ENCODE measurements at places on chromosomes 5 and 9. TPM values are rescaled to one million over a fixed set of nuclear protein-coding genes. Genes with fewer than 3 reads are reported as not detected.

- no peak for DNase-seq
Observed at GRCh38 chr5:139649082-139649991, 1.2 kb downstream of the CXXC5 start.

DNA sequence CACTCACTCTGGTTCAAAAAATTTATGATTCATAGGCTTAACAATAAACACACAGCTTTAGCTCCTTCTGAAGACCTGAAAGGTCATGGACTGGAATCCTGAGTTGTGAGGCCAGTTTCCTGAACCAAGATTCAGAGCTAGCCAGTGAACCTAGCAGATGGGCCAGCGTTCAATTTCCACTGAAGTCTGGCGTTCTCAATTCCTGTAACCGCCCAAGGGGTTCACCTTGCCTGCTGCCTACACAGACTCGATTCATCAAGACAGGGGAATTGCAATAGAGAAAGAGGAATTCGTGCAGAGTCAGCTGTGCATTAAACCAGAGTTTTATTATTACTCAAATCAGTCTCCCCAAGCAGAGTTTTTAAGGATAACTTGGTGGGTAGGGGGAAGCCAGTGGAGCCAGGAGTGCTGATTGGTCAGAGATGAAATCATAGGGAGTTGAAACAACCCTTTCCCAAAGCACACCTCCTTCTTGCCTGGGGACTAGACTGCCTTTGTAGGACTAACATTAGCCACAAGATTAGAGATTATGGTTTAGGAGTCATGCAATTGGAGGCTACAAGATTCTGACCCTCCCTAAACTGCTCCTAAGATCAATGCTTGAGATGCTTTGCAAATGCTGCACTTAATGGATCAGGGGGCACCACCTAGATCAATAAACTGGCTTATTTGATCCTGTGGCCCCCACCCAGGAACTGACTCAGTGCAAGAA lies 117.5 kb upstream of the SHB start:
- peak; percentile 88 for DNase-seq

DNA sequence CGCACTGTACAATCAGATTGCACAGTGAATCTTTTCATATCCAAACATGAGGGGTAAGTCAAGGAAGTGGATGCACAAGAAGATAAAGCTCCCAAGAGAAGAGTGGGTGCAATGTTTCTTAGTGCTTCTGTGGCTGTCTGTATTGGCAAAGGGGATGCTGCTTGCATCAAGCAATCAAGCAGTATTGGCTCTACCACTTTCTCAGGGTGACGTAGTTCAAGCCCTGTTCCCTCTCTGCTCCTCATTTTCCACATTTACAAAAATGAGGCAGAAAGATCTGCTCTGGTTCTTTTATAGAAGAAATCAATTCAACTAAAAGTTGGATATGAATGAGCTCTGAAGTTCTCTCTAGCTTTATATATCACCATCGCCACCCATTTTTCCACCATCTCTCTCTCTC lies 2.3 kb downstream of the TNFSF8 start:
- no peak for DNase-seq

DNA sequence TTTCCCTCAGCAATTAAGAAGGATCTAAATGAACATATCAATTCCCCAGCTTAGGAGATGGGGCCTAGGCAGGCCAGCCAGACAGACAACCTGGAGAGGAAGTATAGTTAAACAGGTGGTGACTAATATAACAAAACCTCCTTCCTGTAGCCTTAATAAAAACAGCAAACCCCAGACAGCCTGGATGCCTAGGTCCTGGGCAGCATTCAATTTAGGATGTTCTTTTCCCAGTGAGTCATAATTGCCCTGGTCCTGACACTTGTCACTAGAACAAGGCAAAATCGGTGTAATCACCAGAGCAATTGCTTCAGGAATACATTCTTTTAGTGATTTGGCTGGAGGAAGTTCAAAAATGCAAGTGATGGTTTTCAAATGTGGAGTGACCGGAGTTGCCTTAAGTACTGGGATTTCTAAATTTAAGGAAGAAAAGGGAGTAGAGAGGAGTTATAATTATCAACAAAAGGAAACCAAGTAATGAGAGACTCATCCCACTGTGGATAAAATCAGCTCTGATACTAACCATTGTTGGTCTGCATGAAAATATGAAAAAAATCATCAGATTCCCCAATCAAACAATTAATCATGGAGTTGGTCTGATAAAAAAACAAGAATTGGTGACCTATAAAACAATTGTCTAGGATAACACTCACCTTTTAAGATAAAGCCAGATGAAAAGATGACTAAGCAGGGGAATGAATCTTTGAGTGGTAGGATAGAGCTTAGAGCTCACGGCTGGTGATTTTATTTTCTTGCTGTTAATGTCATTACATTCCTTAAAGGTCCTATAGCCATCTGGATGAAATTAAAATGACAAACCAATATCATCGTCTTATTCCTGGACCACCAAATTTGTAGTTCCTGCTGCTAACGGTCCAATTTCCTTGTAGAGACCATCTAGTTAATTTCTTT lies 39.0 kb upstream of the TARS1 start:
- peak; percentile 76 for DNase-seq

DNA sequence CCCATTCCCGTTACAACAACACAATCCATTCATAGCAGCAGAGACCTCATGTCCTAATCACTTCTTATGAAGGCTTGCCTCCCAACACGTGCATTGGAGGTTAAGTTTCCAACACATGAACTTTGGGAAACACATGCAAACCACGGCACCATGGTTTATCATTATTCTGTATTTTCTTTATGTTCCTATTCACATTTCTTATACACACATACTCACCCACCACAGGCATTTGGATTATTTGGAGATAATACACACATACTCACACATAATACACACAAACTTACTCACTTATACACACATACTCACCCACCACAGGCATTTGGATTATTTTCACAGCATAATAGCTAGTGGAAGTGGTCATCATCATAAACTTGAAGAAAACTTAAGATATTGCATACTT lies 75.6 kb downstream of the C7 start:
- no peak for DNase-seq

GRCh38 chr5:109529520-109529919 lies 119.7 kb upstream of the PJA2 start:
- peak; percentile 10 for DNase-seq

GRCh38 chr5:72301557-72301956 lies 18.5 kb downstream of the MRPS27 start:
- no peak for DNase-seq

DNA sequence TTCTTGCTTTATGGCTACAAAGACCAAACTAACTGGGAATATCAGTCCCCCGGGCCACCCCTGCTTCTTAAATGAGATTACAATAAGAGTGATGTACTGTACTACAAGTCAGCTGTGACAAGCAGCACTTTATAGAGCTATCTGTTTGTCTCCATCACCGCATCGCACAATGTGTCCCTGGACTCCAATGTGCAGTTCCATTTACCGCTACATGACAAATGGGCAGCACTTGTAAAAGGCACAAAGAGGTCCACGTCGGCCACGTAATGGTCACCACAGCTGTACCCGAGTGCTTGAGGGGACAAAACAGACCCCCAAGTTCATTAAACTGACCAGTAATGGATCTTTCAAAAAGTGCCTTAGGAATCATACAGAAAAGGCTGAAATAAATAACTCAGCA lies 54.1 kb downstream of the PSMB7 start:
- no peak for DNase-seq

Gene SAPCD2
- 36.3 TPM for total RNA-seq

Gene CDKN2B-AS1
- total RNA-seq: 2.2 TPM

Gene PCDHA8
- not detected for total RNA-seq

Gene KLHL3
- total RNA-seq: 32.6 TPM

- DNase-seq: no peak
Observed at GRCh38 chr9:28925157-28925556, 1351.9 kb upstream of the C9orf72 start.

Gene ENHO
- not detected for total RNA-seq

DNA sequence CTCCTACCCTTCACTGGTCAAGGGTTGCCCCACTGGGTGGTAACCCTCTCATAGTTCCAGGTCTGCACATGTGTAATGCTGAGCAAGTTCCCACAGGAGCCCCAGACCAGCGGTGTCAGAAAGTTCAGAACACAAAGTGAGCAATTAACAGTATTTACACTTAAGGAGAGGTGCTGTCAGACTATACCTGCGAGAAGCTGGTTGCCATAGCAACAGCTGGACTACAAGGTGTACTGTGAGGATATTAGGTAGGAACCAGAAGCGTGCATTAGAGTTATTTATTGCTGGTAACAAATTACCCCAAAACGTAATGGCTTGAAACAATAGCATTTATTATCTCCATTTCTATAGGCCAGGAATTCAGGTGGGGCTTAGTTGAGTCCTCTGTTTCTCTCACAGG lies 317.0 kb upstream of the RPS23 start:
- no peak for DNase-seq

- peak; percentile 66 for DNase-seq
Observed at GRCh38 chr9:124835026-124835557, 18.2 kb upstream of the WDR38 start.

Gene BAAT
- not detected for total RNA-seq

Gene SLC6A3
- not detected for total RNA-seq

DNA sequence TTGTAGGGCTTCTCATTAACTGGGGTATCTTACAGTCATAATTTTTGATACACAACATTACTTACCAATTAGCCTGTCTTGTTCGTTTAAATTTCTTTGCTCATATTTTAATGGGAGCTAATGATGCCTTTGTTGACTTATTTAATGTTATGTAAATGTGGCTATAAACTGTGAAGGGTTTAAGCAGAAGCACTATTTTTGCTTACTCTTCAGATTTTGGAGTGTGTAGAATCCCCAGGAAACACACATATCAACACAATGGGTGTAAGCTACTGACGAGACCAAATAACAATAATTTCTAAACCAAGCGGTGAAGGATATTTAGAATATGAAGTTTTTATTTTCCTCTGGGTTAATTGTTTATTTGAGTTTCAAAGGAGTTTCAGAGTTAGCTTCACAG lies 452.5 kb downstream of the EBF1 start:
- DNase-seq: no peak

GRCh38 chr5:66769839-66770617 lies 173.8 kb downstream of the MAST4 start:
- peak; percentile 2 for DNase-seq

GRCh38 chr9:5945112-5945511 lies 54.4 kb downstream of the MLANA start:
- no peak for DNase-seq
